Smooth muscle cell of the brain vasculature (primary cell): ENCODE measurements at places on chromosomes 16 and 17.

GRCh38 chr17:63682441-63682840, 17.5 kb downstream of the LIMD2 start:
- no peak for DNase-seq

DNA sequence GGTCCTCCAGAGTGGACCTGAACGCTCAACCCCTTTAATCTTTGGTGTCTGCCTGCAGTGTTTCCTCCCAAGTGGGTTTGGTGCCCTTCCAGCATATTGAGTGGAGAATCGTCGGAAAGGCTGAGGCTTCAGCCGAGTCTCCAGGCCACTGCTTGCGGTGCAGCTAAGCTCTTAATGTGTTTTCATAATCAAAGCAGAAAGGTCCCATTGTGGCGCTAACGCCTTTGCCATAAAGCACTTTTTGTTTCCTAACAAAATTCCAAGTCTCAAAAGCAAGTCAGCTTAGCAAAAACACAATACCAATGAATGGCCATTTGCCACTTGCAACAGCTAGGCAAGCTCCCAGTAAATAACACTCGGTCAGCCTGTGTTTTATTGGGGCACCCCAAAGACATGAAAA, 57.6 kb downstream of the KSR1 start:
- DNase-seq: no peak

DNA sequence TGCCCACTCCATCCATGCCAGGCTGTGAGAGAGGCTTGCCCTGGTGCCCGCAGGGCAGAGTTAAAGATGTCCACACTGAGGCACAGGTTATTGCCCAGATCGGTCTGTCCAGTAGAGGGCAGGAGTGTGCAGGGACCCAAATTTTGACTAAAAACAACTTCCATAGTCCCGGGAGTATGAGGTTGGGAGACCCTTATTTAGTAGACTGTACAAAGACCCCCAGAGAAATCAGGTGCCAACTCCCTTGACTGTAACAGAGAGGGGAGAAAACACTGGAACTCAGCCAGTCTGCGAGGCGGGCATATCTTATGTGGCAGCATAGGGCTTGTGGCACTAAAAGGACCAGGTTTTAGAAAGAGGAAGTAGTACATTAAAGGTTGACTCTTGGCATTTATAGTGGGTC, 43.4 kb downstream of the HNF1B start:
- DNase-seq: no peak

DNA sequence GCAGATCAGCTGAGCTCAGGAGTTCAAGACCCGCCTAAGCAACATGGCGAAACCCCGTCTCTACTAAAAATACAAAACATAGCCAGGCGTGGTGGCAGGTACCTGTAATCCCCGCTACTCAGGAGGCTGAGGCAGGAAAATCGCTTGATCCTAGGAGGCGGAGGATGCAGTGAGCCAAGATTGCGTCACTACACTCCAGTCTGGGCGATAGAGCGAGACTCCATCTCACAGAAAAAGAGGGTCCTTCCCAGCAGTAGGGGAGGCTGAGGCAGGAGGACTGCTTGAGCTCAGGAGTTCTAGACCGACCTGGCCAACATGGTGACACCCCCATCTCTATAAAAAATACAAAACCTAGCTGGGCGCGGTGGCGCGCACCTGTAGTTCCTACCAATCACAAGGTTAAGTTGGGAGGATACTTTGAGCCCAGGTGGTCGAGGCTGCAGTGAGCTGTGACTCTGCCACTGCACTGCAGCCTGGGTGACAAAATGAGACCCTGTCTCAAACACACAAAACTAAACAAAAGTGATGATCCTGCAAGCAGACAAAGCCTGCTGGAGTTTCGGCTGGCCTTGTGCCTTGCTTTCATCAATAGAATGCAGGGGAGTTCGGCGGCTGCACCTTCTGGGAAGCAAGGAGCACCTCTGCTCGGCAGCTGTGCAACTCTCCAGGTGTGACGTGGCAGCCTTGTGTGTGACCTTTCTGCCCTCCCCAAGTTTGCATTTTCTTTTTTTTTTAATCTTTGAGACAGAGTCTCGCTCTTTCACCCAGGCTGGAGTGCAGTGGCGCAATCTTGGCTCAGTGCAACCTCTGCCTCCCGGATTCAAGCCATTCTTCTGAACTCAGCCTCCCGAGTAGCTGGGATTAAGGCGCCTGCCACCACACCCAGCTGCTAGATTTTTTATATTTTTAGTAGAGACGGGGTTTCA, 12.4 kb upstream of the YWHAE start:
- DNase-seq: no peak

DNA sequence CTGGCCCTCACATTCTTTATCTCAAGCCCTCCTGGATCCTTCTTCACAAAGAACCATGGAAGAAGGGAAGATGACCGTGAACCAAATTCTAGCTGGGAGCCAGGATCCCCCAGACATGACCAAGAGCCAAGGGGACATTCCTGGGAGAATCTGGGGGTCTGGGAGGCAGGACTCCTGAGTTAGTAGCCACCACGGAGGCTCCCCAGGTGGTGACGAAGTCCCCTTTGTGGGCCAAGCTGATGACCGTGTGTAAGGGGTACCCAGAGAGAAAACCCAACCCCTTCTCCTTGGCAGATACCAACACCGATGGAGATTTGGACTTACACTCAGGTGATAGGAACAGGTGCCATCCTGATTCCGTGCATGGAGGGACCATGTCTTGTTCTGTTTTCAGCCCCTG, 6.8 kb upstream of the GFAP start:
- no peak for DNase-seq

DNA sequence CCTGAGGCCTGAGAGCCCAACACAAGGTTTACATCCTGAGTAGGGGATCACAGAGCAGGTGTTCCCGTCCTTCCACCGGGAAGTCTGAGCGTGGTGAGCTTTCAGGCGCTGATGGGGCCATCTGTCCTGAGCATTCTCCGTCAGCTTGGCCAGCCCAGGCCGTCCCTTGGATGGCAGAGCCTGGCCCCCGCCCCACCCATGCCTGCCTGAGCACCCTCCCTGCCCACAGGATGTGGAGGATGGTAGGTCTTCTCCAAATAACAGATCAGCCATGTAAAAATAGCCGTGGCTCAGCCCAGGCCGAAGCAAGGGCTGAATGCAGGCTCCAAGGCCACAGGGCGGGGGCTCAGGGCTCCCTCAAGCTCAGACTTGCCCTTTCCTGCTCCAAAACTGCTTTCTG, 20.2 kb downstream of the SPNS2 start:
- DNase-seq: no peak

DNA sequence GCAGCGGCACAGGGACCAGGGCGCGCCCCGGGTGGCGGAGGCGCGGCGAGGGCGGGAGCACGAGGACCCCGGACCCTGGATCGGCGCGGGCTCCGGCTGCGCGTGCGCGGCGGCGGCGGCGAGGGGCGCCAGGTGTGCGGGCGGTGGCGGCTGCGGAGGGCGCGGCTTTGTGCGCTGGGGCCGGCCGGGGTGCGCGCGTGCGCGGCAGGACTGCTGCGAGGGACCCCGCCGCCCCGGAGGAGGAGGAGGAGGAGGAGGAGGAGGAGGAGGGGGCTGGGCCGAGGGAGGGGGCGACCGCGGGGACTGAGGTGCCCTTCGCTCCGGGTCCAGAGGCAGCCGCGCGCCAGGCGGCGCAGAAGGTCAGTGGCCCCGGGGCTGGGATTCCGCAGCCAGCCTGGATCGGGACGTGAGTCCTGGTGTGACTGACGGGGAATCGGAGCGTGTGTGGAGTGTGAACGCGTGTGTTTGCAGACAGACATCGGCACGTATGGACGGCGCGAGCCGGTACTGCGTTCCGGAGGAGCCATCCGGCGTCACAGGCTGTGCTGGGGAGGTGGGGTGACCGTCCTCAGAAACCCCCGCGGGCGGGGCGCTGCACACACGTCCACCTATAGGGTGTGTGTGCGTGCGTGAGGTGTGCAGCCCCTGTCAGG, 19.5 kb upstream of the RAP1GAP2 start:
- no peak for DNase-seq

DNA sequence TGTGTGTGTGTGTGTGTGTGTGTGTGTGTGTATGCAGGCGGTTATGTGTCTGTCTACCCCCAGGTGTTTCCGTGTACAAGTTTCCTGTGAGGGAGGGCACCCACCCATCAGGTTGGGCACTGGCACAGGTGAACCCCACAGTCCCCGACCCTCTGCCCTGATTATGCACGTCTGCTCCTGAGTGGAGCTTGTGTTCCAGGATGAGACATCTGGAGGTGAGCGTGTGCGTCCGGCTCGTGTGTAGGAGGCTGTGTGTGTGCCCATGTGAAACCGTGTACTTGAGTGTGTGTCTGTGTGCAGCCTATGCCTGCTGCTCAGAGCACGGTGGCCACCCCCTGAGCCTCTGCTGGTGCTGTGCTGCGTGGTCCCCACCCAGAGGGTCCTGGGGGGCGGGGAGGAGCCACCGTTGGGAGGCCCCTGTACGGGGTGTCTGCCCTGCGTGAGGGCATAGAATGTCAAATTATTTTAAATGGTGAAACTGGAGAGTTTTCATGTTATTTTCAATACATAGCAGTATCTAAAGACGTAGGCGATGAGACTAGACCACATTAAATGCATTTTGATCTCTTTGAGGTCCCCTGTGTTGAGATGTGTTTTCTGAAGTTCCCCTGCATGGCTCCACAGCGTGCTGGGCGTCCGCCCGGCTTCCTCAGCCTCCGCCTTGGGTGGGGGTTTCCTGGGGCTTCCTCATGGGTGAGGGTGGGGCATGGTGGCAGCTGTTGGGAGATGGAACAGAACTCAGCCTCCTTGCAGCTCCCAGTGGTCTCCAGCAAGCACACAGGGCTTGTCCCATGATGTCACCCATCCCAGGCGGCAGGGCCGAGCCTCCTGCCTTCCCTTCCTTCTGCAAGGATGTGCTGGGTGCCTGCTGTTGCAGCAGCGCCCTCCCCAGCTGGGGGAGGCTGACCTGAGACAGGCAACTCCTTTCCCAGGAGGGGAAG, 43.4 kb downstream of the KCNJ12 start:
- no peak for DNase-seq

GRCh38 chr17:67178555-67178954, 66.4 kb downstream of the HELZ start:
- DNase-seq: no peak

DNA sequence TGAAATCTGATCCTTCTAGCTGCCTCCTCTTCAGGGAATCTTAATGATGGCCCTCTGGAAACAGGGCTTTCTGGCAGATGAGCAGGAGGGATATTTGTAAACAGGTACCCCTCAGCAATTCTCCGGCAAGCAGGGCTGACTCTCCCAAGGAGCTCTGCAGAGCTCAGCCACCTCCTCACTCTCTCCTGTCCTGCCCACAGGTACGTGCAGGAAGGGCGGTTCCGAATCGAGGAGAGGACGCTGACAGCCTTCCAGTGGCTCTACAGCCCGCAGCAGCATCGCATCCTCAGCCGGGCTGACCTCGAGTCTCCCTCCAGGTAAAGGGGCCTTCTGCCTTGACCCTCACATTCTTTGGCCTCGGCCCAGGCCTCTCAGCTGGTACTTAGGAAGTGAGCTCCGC, 20.7 kb upstream of the CCDC92B start:
- no peak for DNase-seq

DNA sequence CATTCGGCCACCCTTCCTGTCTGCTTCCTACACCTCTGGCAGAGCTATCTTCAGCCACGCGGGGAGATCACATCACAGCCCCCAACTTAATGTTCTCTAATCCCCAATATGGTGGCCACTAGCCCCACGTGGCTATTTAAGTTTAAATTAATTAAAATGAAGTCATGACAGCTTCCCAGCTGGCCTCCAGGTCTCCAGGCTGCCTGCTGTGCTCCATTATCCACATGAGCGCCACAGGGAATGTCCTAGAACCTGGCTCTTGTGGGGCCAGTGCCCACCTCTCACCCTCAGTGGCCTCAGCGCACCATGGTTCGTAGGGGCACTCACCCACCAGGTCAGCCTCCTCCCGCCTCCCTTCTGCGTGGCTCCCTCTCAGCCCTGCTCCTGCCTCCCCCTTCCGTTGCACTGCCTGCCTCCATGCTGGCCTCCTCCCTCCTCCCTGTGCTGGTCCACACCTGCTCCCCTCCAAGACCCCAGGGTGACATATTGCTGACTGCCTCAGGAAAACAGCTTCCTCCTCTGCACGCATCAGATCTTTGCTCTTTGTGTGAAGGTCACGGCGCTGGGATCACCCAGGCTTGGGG, 47.7 kb downstream of the IRF8 start:
- DNase-seq: no peak

DNA sequence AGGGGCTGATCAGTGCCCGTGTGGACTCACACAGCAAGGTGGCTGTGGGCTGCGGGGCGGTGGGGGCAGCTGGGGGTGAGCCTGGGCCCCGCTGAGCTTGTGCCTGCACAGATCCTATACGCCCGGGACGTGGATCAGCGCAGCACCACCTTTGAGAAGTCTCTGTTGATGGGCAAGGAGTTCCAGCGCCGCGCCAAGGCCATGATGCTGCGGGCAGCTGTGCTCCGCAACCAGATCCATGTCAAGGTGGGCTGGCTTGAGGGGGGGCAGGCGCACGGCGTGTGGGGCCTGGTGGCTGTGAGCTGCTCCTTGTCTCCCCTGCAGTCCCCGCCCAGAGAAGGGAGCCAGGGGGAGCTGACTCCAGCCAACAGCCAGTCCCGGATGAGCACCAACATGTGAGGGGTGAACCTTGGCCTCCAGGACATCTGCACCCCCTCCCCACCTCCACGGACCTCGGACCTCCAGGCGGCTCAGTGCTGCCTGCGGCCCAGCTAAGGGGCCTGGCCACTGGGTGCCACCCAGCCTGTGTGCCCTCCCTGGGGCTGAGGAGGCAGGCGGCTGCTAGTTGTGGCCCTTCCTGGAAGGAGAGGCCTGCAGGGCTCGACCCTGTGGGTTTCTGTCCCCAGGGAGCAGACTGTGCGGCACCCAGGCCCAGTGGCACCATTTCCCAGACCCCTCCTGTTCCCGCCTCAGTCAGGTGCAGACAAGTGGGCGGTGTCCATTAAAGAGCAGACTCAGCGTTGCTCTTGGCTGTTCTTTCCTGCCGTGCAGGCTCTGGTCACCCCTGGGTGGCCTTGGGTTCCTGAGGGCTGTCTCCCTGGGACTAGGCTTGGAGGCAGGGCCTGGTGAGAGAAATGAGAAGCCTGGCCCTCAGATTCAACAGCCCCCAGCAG, 5.3 kb downstream of the GPS1 start:
- no peak for DNase-seq

DNA sequence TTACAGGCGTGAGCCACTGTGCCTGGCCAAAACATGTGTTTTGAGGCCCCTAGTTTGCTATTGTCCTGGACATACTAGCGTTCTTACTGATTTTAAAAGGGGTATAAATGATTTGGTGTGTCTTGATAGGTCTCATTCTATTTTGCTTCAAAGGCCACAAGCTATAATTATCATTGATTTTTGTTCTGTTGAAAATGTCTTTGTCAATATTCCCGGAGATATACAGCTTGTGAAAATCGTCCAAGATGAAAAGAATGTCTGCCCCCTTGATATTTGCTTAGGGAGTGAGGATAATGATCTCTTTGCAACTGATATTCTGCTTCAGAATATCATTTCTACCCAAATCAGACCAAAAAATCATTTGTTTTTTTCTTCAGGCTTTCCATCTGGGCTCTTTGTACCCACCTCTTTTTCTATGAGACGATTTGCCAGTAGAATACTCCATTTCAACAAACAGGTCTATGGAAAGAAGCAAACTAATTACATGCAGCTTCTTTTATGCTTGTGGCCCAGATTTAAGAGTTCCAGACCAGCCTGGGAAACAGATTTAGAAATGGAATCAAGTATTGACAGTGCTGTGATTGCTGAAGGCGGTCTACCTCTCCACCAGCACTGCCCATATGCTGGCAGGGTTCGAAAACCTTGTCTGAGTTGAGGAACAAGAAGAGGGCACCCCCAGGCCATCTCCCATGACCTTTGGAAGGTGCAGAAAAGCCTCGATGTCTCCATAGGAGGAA, 14.1 kb upstream of the ST6GALNAC1 start:
- no peak for DNase-seq
